ENCODE measurements at places on chromosomes 16 and 17.

DNA sequence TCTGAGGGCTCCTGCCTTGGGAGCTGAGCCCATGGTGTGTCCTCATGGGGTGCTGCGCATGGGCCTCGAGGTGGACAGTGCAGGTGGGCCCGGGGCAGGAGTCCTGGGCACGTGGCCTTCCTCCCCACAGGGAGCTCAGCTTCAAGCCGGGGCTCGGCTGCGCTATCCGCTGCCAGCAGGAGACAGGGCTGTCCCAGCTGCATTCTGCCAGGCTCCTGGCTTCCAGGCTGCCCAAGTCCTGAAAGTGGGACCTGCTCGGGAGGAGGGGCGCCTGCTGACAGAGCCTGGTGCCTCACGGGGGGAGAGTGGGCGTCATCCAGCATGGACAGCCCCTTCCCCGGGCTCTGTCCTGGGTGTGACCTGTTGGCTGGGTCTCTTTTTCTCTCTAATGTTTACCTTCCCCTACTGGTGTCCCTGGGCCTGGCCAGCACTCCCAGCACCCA lies 7.1 kb downstream of the TRAF7 start:
- no peak for DNase-seq

- DNase-seq, result no peak
These were observed 12.3 kb upstream of the SLC38A8 start for GRCh38 chr16:84054916-84055315.

DNA sequence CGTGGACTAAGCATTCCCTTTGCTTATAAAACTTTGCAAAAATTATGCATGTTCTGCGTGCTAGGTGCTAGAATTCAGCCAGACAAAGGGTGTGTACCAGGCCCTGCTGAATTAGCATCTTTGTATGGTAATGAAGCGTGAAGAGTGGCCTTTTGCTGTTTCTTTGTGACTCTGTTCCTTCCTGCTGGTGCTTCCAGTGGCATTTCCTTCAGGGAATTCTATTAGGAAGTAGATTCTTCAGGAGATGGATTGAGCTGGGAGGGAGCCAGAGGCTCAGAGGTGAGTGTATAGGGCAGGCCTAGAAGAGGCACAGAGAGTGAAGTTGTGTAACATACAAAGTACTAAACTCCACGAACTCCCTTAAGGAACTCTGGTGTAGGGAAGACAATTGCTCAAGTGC lies 73.9 kb upstream of the ASIC2 start:
- no peak for DNase-seq

- DNase-seq, result no peak
These were observed 58.7 kb downstream of the PLXDC1 start for GRCh38 chr17:39092692-39093230.

DNA sequence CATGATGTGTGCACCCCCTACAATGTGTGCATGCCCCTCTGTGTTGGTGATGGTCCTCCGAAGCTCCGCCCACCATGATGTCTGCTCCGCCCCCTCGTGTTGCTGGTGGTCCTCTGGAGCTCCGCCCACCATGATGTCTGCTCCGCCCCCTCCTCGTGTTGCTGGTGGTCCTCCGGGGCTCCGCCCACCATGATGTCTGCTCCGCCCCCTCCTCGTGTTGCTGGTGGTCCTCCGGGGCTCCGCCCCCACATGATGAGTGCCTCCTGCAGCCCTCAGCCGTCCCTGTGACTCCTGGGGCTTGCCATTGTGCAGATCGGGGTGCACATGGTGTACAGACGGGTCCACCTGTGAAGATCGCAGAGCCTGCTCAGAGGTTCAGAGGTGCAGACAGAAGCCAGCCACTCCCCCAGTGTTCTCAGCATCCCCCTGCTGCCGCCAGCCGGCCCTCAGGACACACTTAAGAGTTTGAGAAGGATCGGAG lies 129.1 kb upstream of the CHMP6 start:
- no peak for DNase-seq

DNA sequence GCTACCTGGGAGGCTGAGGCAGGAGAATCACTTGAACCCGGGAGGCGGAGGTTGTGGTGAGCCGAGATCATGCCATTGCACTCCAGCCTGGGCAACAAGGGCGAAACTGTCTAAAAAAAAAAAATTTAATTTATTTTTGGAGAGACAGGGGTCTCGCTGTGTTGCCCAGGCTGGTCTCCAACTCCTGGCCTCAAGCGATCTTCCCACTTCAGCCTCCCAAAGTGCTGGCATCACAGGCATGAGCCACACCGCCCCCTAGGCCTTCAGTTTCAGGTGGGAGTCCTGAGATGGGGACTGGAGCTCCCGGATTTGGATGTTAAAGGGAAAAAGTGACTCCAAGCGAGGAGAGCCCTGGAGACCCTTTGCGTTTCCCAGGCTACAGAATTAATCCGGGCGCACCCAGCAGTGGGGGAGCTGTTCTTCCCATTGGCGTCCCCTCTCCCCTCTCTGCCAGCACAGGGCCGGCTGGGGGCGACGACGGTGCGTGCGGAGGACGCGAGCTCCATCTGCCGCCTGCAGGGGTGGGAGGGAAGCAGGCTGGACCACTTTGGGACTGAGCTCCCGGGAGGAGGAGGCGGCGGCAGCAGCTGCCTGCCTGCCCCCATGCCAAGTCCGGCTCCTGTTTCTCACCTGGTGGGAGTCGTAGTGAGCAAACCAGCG lies 49.3 kb upstream of the USP7 start:
- no peak for DNase-seq

GRCh38 chr16:53080345-53081031 lies 25.7 kb downstream of the CHD9 start:
- DNase-seq, result peak; percentile 89

- DNase-seq, result no peak
These were observed 18.4 kb upstream of the FBF1 start for GRCh38 chr17:75959051-75959838.

GRCh38 chr17:57369509-57369945 lies 113.2 kb downstream of the MSI2 start:
- no peak for DNase-seq

GRCh38 chr17:61002316-61002736 lies 324.7 kb downstream of the BCAS3 start:
- DNase-seq, result peak; percentile 75

GRCh38 chr16:89828870-89829629 lies 775 bp downstream of the SPIRE2 start:
- no peak for DNase-seq

GRCh38 chr17:76333673-76334505 lies 19.8 kb downstream of the PRPSAP1 start:
- no peak for DNase-seq

- DNase-seq, result peak; percentile 6
These were observed 66.4 kb downstream of the KPNA2 start for GRCh38 chr17:68101987-68102314.

- peak; percentile 0 for DNase-seq
These were observed 16.3 kb downstream of the HS3ST4 start for GRCh38 chr16:25707982-25708583.

DNA sequence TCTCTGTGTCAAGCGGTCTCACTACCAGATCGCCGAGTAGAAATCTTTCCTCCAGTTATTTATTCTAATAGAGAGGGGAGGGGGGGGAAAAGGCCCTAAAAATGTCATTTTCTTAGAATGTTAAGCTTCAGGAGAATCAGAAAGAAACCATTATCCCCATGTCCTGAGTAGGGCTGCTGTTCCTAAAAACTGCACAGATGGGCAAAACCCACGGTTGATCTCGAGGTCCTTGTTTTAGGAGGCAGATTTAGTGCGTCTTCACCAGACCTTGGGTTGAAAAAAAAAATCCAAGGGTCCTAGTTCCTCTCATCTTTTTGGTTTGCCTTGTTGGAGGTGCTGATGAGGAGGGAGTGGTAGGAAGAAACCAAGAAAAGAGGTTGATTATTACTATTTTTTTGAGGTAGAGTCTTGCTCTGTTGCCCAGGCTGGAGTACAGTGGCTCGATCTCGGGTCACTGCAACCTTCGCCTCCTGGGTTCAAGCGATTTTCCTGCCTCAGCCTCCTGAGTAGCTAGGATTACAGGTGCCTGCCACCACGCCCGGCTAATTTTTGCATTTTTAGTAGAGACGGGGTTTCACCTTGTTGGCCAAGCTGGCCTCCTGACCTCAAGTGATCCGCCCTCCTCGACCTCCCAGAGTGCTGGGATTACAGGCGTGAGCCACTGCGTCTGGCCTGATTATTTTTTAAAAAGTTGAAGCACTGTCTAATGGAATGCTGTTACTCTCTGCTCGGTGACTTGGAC lies 1.4 kb downstream of the CBFB start:
- no peak for DNase-seq

DNA sequence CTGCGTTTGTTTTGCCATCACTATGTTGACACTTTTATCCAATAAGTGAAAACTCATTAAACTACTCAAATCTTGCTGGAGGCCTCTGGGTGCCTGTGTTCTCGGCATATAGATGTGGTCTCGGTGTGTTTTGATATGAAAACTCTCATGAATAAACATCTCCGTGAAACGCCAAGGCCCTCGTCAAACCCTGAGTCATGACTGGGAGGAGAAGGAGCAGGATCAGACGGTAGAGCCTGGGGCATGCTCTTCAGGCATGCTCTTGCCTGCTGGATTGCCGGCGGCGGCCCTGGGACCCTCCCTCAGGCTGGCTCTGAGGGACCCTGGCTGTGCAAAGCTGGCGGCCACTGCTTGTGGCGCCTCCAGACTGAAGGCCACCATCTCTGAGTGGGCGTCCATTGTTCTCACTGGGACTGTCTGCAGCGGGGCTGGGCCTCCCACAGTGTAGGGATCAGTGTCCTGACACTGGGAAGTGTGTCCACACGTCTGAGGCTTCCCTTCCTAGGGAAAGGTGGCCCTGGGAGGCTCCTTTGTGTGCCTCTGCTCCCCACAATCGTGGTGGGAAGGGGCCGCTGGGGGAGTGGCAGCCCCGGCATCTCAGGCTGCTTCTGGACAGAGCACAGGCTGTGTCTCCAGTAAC lies 1.7 kb upstream of the NPB start:
- no peak for DNase-seq

DNA sequence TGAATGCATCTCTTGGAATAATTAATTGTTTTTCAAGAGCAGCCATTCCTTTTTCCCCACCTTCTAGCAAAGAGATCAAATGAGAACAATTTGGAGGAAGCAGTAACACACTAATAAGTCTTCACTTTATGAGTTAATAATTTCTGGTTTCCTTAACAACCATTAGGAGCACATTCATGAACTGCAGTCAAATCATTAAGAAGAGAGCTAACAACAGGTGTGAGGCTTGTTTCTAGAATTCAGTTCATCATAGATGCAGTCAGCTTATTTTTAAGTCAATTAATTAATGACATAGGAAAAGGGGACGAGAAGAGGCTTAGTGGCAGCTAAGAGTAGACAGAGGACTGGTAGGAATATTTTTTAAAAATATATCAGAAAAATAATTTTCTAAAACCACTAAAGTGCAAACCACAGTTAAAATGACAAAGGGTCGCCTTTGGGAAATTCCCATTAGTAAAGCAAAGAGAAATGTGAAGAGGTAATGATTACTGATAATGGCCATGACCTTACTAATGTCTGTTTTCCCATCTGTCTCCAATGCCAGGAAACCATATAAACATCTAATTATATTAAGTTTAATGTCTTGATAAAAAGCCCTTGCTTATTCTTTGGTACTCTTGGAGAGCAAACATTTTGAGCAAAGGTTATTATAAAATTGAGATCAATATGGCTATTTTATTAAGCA lies 184.2 kb downstream of the KCNJ2 start:
- no peak for DNase-seq

DNA sequence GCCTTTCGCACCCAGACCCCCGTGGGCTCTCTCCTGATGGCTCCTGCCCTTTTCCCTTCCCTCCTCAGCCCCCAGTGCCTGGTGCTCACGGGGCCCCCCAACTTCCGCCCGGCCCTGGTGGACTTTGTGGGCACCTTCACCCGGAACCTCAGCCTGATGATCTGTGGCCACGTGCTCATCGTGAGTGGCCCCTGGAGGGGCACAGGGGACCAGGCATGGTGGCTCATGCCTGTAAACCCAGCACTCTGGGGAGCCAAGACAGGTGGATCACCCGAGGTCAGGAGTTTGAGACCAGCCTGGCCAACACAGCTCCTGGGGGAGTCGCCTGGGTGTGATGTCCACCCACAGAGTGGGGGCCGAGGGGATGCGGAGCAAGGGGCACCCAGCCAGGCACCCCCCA lies 21.3 kb downstream of the SLC12A3 start:
- DNase-seq, result no peak

GRCh38 chr17:21239680-21240368 lies 13.4 kb downstream of the NATD1 start:
- DNase-seq, result peak; percentile 47

DNA sequence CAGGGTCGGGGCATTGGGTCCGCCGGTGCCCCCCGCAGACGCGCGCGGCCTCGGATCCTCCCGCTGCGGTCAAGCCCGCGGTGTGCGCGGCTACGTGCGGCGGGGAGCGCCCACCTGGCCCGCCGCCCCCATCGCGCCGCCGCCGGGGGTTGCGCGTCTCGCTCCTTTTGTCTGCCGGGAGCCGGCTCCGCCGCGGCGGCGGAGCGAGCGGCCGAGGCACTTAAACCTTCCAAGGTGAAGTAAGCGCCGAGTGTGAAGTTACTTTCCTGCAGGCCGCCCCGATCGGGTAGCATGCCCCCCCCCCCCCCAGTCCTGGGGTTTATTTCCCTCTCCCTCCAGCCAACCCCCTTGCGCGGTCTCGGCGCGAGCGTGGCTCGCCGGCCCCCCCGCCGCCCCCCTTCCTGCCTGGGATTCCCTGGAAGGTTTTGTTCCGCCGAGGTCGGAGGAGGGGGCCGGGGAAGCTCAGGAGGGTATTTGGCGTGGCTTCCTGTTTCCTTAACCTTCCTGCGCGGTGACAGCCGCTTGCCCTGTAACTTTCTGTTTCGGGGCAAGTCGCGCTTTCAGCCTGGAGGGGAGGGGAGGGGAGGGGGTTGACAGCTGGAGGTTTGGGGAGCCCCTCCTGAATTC lies 56.6 kb upstream of the GSE1 start:
- no peak for DNase-seq

DNA sequence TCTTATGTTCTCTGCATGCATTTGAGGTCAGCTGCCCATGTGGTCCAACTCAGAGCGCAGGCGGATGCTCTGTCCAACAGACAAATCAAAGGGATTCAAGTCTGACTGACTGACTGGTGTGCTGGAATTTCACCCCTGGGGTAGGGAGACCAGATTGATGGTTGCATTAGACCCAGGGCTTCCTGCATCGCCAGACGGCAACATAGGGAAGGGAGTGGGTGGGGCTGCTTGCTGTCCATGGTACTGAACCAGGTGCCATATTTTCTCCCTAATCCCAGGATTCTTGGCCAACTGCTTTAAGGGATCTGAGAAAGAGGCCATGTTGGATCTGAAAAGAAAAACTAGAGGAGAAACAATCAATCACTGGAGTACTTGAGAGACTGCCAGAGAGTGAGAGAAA lies 332.0 kb downstream of the XYLT1 start:
- DNase-seq, result peak; percentile 11

- no peak for DNase-seq
These were observed 26.4 kb downstream of the KIFC3 start for GRCh38 chr16:57775661-57776469.

- DNase-seq, result no peak
These were observed 54.7 kb upstream of the FASN start for GRCh38 chr17:82152556-82153294.

GRCh38 chr17:29113334-29113733 lies 66.9 kb downstream of the MYO18A start:
- no peak for DNase-seq

DNA sequence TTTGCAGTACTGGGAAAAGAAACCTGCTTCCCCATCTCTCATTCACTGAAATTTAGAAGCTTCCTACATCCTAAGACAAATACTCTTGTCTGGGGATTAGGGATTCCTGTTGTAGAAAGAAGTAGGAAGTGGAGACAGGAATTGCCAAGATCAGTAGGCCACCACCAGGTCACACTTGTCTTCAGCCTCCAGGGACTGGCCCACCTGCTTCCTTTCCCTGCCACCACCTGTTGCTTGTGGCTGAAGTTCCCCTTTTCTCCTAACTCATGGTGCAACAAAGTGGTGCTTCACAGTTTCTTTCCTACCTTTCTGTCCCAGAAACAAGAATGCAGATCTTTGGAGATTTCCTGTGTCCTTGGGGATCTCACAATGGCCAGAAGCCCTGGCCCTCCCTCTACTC lies 82.4 kb downstream of the WNT3 start:
- DNase-seq, result no peak
